Heart left ventricle (tissue), 16 donors: ENCODE measurements at places on chromosomes 12 and 14. TPM values are rescaled to one million over a fixed set of nuclear protein-coding genes. Genes with fewer than 3 reads are reported as not detected.

Gene STAC3
- 0.95 TPM for total RNA-seq

Gene PTCSC3
- total RNA-seq, result not detected

Gene SLC38A4
- total RNA-seq, result not detected

- DNase-seq, result no peak
- H3K4me1 ChIP-seq, result no peaks in the 10 kb centered on the region
- no peaks in the 10 kb centered on the region for H3K27me3 ChIP-seq
- no peak overlapping the region for H3K4me3 ChIP-seq
- H3K27ac ChIP-seq, result no peak overlapping the region
Observed at GRCh38 chr14:25944020-25944419, 653.8 kb downstream of the NOVA1 start.

- no peaks in the 10 kb centered on the region for H3K27me3 ChIP-seq
- H3K36me3 ChIP-seq, result peaks cover 27% of the 10 kb centered on the region
- DNase-seq, result no peak
- H3K27ac ChIP-seq, result no peak overlapping the region
- H3K4me3 ChIP-seq, result no peak overlapping the region
Observed at GRCh38 chr14:89178800-89179535, 238.1 kb downstream of the FOXN3 start.

DNA sequence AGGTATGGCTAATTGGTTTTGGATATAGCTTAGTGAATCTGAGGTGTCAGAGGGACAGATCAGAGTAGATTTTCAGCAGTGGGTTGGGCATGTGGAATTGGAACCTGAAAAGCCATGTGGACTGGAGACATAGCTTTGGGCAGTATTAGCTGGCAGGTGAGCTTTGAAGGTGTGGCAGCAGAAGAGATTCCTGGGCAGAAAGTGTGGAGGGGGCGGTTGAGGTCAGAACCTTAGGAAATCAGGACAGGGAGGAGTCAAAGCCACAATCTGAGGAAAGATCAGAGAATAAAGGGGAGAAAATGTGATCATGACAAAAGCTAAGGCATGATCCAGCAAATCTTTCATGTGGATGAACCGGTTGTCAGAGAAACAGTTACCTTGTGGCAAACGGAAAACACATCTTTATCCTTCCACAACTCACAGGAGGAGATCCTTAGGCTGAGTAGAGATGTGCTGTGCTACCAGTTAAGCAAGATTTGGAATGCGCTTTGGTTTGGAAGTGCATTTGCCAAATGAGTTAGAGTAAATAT, 56.4 kb downstream of the PTGER2 start:
- no peaks in the 10 kb centered on the region for H3K4me1 ChIP-seq
- H3K36me3 ChIP-seq, result no peaks in the 10 kb centered on the region
- DNase-seq, result no peak
- no peaks in the 10 kb centered on the region for H3K27me3 ChIP-seq
- no peak overlapping the region for H3K4me3 ChIP-seq

GRCh38 chr12:23455283-23455682, 494.2 kb downstream of the SOX5 start:
- no peak for DNase-seq
- H3K4me3 ChIP-seq, result no peak overlapping the region
- H3K36me3 ChIP-seq, result no peaks in the 10 kb centered on the region
- no peaks in the 10 kb centered on the region for H3K27me3 ChIP-seq
- no peaks in the 10 kb centered on the region for H3K4me1 ChIP-seq
- no peak overlapping the region for H3K27ac ChIP-seq

DNA sequence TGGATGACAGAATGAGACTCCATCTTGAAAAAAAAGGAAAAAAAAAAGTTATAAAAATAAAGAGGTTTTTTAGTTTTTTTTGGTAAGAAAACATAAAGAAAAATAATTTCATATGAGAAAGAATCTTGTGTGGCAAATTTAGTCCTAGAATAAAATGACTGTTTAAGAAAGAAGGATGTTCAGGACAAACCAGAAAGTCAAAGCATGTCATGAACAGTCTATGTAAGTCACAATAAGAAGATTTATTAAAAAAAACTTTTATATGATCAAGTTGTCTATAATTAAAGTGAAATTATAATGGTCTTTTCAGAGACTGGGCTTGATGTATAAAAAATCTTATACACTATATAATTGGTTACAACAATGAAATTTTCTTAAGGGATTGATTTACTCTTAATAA, 68.1 kb upstream of the HECTD1 start:
- no peak overlapping the region for H3K4me3 ChIP-seq
- no peaks in the 10 kb centered on the region for H3K4me1 ChIP-seq
- no peaks in the 10 kb centered on the region for H3K27me3 ChIP-seq
- H3K36me3 ChIP-seq, result no peaks in the 10 kb centered on the region
- H3K27ac ChIP-seq, result no peak overlapping the region
